ENCODE measurements at places on chromosomes 7 and 10.

- DNase-seq = no peak
These were observed 245.3 kb upstream of the SLC26A5 start for GRCh38 chr7:103691291-103691690.

DNA sequence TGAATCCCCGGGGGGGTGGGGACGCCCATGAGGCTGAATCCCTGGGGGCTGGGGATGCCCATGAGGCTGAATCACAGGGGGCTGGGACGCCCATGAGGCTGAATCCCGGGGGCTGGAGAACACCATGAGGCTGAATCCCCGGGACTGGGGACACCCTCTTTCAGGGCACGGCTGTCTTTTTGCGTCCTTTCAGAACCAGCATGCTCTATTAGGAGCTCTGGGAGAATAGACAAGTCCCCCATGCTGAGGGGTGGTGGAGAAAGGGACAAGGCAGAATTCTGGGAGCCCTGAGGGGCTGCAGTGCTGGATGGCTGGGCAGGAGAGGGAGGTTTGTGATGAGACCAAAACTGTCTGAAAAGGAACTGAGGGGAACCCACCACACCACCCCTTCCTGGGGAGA is 257.3 kb upstream of the TCERG1L start:
- DNase-seq = no peak

GRCh38 chr10:125557801-125558505 is 125.0 kb downstream of the TEX36 start:
- DNase-seq = no peak

- DNase-seq = no peak
These were observed 46.6 kb upstream of the COL1A2 start for GRCh38 chr7:94348142-94348541.

DNA sequence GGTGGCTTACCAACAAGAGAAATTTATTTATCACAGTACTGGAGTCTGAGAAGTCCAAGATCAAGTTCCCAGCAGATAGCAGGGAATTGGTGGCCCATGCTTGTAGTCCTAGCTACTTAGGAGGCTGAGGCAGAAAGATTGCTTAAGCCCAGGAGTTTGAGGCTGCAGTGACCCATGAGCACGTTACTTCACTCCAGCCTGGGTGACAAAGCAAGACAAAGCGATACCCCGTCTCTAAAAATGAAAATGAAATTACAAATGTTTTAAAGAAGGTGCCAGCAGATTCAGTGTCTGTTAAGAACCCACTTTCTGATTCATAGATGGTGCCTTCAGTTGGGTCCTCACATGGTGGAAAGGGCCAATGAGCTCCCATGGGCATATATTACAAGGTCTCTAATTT is 20.6 kb upstream of the ARHGAP12 start:
- DNase-seq = no peak

GRCh38 chr7:14836571-14837189 is 65.9 kb downstream of the DGKB start:
- DNase-seq = no peak

DNA sequence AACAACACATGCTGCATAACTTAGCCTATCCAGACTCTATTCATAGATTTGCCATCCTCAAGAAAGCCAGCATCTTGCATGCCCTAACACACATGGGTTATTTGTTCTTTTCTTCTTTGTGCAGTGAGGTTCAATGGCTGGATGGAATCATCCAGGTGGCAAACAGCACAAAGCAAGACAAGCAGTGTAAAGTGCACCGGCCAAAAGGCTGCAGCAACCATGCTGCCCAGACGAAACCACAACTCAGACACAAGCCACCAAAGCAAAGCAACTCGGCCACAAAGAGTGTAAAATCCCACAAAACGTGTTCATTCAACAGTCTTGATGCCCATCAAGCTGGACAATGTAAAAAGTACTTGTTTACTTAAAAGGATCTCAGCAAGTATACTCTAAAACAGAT is 76.9 kb downstream of the PIP4K2A start:
- DNase-seq = no peak

GRCh38 chr7:80136261-80137055 is 1.8 kb downstream of the GNAI1 start:
- no peak for DNase-seq

GRCh38 chr10:68871731-68872342 is 29.3 kb upstream of the DDX50 start:
- DNase-seq = no peak

DNA sequence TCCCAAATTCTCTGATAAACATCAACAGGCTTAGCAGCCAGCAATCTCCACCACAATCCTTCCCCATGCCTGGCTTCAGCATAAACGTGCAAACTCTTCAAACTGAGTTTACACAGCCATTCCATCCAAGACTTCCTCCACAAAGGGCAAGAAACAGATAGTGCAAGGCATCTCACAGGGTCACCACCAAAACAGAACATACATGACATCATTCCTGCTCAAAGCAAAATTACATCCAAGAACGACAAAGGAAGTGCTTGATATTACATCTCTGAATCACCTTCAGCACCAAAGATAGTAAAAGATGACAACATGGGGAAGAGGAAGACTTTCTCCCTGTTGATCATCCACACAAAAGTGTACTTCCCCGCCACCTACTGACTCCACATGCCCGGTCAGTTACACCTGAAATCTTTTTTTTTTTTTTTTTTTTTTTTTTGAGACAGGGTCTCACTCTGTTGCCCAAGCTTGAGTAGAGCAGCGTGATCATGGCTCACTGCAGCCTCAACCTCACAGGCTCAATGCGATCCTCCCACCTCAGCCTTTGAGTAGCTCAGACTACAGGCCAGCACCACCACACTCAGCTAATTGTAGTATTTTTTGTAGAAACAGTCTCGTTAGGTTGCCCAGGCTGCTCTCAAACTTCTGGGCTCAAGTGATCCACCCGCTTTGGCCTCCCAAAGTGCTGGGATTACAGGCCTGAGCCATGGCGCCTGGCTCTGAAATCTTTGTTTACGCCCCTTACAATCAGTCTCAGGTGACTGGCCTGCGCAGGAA is 127.5 kb downstream of the PARD3 start:
- DNase-seq = no peak

- no peak for DNase-seq
These were observed 22.6 kb downstream of the TES start for GRCh38 chr7:116232920-116233319.

- DNase-seq = no peak
These were observed 135.4 kb upstream of the PHF14 start for GRCh38 chr7:10838228-10838627.

DNA sequence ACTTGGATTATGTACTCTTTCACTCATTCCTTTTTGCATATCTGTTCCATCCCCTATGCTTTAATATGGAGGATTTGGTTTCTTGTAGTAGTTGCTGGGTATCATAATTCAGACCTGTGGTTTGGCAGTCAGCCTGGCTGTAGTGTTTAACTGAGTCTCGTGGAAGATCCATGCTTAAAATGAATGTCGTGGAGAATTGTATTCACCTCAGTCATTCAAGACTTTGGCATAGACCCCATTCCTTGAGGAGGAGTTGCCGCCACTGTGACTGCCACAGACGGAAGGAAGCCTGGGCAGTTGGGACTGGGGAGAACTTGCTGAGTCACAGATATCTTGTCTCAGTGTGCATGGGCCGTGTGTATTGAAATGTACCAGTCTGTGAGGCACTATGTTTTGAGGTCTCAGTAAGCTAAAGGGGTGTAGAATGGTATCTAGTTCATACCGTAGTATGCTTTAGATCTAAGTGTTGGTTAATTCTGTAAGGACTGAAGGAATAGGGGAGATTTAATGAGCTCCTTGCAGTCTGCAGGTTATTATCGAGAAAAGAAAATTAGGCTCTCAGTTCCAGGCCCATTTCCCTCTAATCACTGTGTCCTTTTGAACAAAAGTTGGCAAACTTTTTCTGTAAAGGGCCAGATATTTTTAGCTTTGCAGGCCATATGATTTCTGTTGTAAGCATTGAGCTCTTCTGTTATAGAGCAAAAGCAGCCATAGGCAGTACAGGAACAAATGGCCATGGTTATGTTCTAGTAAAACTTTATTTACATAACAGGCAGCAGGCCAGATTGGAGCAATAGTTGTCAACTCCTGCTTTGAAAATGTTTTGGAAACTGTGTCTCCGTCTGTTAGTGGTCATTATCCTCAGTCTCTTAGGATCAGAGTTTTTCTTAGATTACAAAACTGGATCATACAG is 76.8 kb downstream of the TPST1 start:
- no peak for DNase-seq

DNA sequence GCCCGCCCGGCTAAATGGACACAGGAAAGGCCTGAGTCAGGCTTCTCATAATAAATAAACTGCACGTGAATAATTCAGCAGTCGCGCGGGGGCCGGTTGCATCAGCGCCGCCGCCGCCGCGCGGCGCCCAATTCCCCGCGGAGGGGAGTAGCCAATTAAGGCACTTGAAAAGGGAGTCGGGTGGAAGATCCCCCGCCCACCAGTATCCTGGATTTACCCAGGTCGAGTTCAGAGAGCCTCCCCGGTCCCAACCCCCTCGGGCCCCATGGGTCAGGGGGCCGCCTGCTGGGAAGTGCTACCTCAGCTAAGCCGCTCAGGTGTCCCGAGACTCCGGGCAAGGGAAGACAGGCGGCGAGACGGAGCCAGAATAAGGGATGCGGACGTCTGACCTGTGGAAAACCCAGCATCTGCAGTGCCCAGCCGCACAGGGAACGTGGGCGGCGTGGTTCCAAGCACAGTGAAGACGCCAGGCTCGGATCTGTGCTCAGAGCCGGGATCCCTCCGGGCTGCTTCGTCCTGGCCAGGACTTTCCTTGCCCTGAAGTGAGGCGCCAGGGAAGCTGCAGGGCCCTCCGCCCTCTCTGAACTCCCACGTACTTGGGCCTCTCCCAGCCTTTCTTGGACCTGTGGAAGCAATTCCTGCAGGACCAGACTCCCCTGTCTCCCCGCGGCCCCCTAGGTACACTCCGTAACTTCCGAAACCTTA is 7.3 kb upstream of the LBX1 start:
- no peak for DNase-seq
